ENCODE measurements at places on chromosomes 6 and 20.

GRCh38 chr20:32762754-32763201 is 593 bp downstream of the DNMT3B start:
- DNase-seq, result no peak

DNA sequence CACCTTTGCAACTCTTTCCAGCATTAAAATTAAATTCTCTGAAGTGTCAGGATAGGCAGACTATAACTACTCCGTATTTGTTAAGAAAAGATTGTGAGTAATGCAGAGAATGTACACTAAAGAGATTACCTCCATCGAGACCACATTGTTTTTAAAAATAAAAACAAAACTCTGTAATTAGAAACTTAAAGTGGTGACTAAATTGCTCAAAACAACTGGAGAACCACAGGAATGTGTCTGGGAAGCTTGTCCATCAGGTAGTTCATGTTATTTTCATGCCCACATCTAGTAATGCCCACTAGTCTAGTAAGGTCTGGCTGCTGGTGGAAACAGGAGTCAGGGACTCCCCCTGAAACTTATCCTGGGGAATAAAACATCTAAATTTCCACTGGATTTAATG is 103.0 kb upstream of the FOXQ1 start:
- DNase-seq, result no peak

DNA sequence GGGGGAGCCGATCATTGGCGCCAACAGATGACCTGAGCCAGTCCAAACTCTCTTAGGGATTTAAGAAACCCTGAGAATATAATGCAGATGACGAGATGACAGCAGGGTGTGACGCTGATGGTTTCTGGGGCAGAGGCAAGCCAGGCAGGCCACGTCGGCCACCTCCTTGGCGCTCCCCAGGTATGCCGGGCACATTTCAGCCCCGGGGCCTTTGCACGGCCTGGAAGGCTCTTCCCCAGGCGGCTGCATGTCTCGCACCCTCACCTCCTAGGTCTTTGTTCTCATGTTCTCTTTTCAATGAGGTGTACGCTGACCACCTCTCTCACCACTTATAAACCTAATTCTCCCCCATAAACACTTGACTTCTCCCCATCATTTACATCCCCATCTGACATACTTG is 64.9 kb downstream of the RBM38 start:
- no peak for DNase-seq

DNA sequence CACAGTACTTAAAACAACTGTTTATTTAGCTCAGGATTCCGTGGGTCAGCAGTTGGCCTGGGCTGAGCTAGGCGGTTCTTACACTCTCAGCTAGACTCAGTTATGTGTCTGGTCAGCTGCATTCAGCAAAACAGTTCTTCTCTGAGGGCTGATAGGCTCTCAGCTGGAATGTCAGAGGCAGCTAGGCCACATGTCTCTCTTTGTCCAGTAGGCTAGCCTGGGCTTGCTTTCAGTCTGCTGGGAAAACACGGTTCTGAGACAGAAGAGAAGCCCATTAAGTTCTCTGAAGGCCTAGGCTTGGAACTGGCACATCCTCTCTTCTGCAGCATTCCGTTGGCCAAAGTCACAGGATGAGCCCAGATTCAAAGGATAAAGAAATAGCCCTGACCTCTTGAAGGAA is 65.6 kb downstream of the TULP4 start:
- DNase-seq, result no peak

GRCh38 chr6:135094403-135094821 is 39.8 kb upstream of the HBS1L start:
- DNase-seq, result no peak

DNA sequence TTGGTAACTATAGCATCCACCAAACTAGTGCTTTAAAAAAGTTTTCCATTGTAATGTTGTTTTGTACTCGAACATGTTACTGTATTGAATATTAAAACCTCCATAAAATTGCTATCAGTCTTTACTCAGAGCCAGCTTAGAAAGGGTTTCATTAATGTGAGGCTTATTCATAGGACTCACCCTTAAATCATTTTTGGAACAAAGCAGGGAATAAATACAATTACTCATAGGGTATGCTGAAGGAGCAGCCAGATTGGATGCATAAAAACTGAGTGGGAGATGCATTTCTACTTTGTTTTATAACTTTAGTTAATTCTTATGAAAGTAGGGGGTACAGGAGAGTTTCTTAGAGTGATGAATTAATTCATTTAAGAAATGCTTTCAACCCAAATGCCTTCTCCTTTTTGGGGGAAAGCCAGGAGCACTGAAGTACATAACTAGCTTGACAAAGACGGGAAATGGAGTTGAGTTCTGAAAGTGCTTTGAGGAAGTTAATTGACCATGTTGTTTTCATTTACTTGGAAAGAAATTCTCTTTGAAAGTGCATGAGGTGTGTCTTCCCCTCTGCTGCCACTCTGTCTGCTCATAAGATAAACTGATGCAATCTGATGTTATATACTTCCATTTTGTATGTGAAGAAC is 90.3 kb downstream of the RNF144B start:
- no peak for DNase-seq

- no peak for DNase-seq
These were observed 81.2 kb downstream of the GRM4 start for GRCh38 chr6:34064675-34065074.

DNA sequence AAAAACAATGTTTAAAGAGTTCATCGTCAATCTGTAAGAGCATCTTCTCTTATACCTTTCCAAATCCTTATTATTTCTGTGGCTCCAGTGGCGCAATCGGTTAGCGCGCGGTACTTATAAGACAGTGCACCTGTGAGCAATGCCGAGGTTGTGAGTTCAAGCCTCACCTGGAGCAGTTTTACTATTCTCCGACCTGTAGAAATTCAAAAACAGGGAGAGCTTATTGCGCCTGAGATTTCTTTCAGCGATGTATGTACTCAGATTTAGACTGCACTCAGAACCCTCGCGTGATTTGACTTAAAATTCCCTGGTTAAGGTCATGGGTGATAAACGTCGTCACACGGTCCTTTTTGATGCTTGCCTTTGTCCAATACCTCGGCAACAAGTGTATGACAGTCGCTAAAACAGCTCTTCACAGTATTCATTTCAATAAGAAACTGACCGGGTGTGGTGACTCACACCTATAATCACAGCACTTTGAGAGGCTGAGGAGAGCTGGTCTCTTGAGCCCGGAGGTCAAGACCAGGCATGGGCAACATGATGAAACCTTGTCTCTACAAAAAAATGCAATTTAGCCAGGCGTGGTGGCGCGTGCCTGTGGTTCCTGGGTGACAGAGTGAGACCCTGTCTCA is 11.9 kb downstream of the GPX5 start:
- DNase-seq, result no peak

DNA sequence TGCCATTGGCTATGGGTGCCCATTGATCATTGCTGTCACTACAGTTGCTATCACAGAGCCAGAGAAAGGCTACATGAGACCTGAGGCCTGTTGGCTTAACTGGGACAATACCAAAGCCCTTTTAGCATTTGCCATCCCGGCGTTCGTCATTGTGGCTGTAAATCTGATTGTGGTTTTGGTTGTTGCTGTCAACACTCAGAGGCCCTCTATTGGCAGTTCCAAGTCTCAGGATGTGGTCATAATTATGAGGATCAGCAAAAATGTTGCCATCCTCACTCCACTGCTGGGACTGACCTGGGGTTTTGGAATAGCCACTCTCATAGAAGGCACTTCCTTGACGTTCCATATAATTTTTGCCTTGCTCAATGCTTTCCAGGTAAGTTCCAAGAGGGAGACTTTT is 16.4 kb downstream of the ADGRF4 start:
- DNase-seq, result no peak

DNA sequence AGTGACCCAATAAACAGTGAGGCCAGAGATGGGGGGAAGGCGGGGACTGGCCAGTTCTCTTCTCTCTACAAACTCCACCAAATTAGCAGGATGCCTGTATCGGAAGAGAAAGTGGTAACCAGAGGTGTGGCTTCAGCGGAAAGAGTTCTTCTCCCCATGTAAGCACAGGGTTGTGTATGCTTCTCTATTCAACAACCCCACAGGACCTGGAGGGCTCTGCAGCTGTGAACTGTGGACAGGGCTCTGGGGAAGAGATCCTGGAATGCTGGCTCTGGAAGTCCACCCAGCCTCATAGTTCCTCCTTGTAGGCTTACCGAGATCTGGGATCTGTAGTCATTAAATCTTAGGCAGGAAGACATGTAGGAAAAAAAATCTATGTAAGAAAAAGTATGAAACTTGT is 186.2 kb downstream of the FOXC1 start:
- DNase-seq, result no peak

GRCh38 chr6:149761438-149761837 is 11.9 kb downstream of the PCMT1 start:
- DNase-seq, result no peak

DNA sequence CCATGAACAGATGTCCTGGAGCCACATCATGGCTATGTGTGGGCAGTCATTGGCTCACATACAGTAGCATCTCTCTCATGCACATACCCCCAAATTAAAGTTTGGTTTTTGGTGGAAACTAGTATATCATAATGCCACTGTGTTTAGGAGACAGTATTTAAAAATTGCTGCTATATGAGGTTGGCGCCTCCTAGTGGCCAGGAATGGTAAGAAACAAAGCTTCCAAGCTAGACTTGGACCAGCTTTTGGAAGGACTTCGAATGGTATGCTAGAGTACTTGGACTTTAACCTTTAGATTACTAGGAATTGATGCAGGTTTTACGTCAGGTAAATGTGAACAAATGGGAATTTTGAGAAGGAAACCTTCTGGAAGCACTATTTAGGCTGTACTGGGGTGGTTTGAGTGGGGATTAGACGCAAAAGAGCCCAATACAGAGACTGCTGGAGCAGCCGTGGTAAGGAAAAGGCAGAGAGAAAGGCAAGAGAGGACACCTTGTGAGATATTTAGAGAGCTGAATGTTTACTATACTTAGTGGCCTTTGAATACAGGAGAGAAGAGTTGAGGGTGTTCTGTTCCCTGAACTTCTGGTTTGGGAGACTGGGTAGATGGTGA is 23.8 kb downstream of the PRSS35 start:
- DNase-seq, result no peak

GRCh38 chr6:159067334-159067733 is 22.5 kb upstream of the TAGAP start:
- DNase-seq, result no peak

- no peak for DNase-seq
These were observed 7.3 kb downstream of the FOXP4 start for GRCh38 chr6:41553405-41553999.

GRCh38 chr20:20211988-20212518 is 155.9 kb upstream of the INSM1 start:
- no peak for DNase-seq

- no peak for DNase-seq
These were observed 10.8 kb upstream of the CPNE5 start for GRCh38 chr6:36850021-36850420.

GRCh38 chr20:37261714-37262113 is at the start of gene GHRH:
GHRH (minus strand) TSS chr20:37261814; CDS start chr20:37256889, 4,925 bp downstream.
- no peak for DNase-seq

DNA sequence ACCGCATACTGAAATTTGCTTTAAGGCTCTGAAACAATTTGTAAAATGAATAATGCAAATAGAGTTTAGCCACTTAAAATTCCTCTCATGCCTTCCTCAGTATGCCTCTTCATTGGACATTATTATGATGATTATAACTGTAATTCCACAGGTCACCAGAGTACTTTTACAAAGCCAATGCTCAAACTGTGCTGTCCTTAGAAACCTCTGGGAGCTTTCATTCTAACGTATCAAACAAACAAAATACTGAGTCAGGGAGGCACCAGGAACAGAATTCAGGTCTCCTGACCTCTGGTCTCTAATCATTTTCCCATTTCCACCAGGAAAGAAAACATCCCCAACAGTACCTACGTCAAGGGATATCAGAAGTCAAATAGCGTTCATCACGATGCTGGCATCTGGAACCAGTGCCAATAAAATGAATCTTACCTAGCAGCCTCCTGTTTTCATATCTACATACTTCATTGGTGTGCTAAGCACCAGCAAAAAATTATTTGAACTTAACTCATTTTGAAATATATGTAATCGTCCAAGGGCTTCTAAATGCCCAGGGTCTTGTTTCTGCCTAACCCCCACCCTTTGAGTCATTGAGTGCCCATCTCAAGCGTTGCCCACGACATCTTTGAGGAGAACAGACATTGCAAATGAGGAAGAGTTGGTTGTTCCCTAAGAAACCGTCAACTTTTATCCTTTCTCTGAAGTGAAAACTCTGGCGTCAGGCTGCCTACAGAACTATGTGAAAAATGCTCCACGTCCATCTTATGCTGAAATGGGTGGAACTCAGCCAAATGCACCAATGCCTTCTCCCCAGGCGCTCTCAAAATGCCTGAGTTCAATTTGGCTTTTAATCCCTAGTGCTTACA is 37.9 kb downstream of the NEDD9 start:
- no peak for DNase-seq

Data from NCI-H187 treated with DMSO at 0.1 percent for 48 hours (cell line).